ENCODE measurements at places on chromosomes 12 and 14. TPM values are rescaled to one million over a fixed set of nuclear protein-coding genes. Genes with fewer than 3 reads are reported as not detected.

- H3K27ac ChIP-seq, result no peak overlapping the region
- peaks cover 5% of the 10 kb centered on the region for H3K27me3 ChIP-seq
- DNase-seq, result no peak
- peaks cover 2% of the 10 kb centered on the region for H3K36me3 ChIP-seq
- no peak overlapping the region for H3K4me3 ChIP-seq
- no peaks in the 10 kb centered on the region for H3K4me1 ChIP-seq
These were observed 70.7 kb downstream of the CALM1 start for GRCh38 chr14:90467501-90467900.

Gene ZFHX2
- total RNA-seq, result 26.2 TPM

DNA sequence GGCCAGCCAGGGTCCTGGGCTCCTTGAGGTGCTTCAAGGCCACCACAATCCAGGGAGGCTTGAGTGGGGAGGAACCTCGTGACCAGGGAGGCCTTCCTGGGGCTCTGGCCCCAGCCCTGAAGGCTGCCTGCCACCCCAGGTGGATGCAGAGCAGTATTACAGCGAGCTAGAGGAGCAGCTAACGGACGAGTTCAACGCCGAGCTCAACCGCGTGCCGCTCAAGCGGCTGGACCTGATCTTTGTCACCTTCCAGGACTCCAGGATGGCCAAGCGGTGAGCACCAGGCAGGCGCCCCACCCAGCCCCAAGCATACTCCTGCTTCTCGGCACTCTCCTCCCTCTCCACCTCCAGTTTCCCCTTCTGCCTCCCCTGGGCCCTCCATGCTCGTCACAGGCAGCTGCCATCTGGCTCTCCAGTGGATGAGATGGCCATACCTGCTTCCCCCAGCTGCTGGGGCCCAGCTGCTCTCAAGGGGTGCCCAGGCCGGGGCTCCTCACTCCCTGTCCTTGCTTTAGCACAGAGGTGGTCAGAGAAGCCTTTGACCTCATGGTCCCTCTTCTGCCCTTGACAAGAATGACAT is 30.6 kb downstream of the NGB start:
- no peak overlapping the region for H3K27ac ChIP-seq
- H3K4me1 ChIP-seq, result no peaks in the 10 kb centered on the region
- H3K27me3 ChIP-seq, result no peaks in the 10 kb centered on the region
- no peak overlapping the region for H3K4me3 ChIP-seq
- no peaks in the 10 kb centered on the region for H3K36me3 ChIP-seq

DNA sequence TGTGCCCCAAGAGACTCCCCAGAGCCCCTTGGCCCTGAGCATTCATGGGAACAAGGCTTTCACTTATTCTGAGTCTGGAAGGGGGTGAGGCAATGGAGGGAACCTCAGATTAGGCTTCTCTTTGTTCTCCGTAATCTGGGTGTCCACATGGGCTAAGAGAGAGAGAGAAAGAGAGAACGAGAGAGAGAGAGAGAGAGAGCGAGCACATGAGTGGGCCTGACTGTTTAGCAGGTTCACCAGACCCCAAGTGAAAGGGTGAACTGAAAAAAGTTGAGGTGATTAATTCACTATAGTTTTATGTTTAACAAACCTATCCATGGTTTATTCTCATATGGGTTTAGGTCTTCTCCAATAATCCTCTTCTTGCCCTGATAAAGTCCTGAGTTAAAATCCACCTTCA is 183.4 kb upstream of the VASH1 start:
- no peak for DNase-seq
- no peaks in the 10 kb centered on the region for H3K36me3 ChIP-seq
- no peak overlapping the region for H3K4me3 ChIP-seq
- no peaks in the 10 kb centered on the region for H3K27me3 ChIP-seq
- H3K27ac ChIP-seq, result no peak overlapping the region
- H3K4me1 ChIP-seq, result no peaks in the 10 kb centered on the region

Gene KRT6C
- total RNA-seq, result not detected

DNA sequence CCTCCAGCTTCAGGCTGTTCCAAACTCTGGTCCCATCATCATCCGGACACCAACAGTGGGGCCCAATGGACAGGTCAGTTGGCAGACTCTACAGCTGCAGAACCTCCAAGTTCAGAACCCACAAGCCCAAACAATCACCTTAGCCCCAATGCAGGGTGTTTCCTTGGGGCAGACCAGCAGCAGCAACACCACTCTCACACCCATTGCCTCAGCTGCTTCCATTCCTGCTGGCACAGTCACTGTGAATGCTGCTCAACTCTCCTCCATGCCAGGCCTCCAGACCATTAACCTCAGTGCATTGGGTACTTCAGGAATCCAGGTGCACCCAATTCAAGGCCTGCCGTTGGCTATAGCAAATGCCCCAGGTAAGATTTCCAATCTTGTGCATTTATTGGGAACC is 3.3 kb downstream of the SP1 start:
- DNase-seq, result no peak
- H3K4me3 ChIP-seq, result peak overlapping the region; percentile 37
- peaks cover 30% of the 10 kb centered on the region for H3K4me1 ChIP-seq
- peaks cover 47% of the 10 kb centered on the region for H3K36me3 ChIP-seq

Gene LGR5
- total RNA-seq, result 0.55 TPM

Gene KRT7
- 11.5 TPM for total RNA-seq

- peaks cover 5% of the 10 kb centered on the region for H3K4me1 ChIP-seq
- no peaks in the 10 kb centered on the region for H3K27me3 ChIP-seq
- DNase-seq, result peak; percentile 75
- no peak overlapping the region for H3K27ac ChIP-seq
- H3K36me3 ChIP-seq, result no peaks in the 10 kb centered on the region
- no peak overlapping the region for H3K4me3 ChIP-seq
These were observed 486.7 kb downstream of the APAF1 start for GRCh38 chr12:99131751-99132199.

- H3K27ac ChIP-seq, result no peak overlapping the region
- no peak for DNase-seq
- H3K4me1 ChIP-seq, result peaks cover 28% of the 10 kb centered on the region
These were observed 40.1 kb upstream of the TMEM263 start for GRCh38 chr12:106915635-106916026.
